Neural crest cell (in vitro differentiated cells): ENCODE measurements at places on chromosomes 4 and X.

GRCh38 chrX:152619897-152620296, 17.8 kb upstream of the GABRQ start:
- no peak for DNase-seq

GRCh38 chrX:118795528-118796280, 27.9 kb upstream of the ZCCHC12 start:
- no peak for DNase-seq

DNA sequence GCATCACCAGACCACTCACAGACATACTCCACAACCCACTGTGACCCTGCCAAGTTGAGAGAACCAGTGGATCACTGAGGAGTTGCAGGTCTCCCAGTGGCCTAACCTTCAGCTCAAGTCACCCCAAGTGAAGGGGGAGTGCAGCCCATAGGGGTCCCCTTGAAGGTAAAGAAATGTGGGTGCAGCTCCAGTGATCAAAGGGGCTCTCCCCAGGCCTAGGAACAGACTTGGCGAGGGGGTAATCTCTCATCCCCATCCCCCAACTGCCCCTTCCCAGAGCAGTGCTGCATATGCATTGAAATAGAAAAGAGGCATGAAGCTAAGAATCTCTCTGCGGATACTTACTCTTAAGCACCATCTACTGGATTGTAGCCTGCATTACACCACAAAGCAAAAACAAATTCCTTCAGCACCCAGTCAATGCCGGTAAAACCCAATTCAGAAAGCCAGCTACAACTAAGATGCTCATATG, 27.0 kb downstream of the MAGEE1 start:
- no peak for DNase-seq

DNA sequence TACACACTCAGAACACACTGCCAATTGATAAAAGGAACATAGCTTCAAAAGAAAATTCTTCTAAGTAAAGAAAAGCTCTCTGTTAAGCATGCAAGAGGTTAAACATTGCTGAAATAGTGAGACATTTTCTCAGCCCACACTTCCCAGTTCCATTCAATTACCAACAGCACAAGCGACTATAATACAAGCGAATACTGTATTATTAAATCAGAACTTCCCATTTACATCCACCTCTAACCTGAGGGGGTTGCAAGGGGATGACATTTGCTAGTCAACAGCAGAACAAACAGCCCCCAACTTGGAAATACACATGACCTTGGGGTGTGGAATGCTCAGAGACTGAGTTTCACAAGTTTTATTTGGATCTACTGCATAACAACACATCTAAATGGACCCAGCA, 1.1 kb downstream of the FSTL5 start:
- DNase-seq, result no peak

DNA sequence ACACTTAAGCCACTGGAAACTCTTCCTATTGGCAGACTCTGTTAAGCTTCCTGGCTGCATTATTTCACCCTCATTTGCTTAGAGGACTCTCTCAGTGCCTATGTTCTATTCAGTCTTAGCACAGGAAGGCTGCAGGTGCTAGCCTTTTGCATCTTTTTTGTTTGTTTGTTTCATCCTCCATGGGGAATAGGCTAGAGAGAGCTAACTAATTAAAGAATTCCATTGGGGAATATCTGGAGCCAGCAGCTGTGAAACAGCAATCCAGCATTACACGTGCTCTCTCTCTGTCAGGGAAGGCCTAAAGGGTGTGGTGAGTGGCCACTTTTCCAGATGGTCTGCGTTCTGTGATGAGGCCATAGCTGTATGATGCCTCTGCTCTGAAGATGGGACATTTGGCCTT, 633.6 kb downstream of the SPRY1 start:
- no peak for DNase-seq

- DNase-seq, result no peak
Measured at GRCh38 chrX:9533611-9534010, 68.8 kb downstream of the TBL1X start.

- DNase-seq, result no peak
Measured at GRCh38 chr4:87819281-87819919, 13.4 kb upstream of the MEPE start.

GRCh38 chr4:158169506-158169905, 3.3 kb downstream of the GASK1B start:
- DNase-seq, result no peak

- DNase-seq, result no peak
Measured at GRCh38 chrX:118975831-118976598, 1.6 kb downstream of the LONRF3 start.

GRCh38 chr4:81786063-81786763, 314.5 kb upstream of the RASGEF1B start:
- no peak for DNase-seq

DNA sequence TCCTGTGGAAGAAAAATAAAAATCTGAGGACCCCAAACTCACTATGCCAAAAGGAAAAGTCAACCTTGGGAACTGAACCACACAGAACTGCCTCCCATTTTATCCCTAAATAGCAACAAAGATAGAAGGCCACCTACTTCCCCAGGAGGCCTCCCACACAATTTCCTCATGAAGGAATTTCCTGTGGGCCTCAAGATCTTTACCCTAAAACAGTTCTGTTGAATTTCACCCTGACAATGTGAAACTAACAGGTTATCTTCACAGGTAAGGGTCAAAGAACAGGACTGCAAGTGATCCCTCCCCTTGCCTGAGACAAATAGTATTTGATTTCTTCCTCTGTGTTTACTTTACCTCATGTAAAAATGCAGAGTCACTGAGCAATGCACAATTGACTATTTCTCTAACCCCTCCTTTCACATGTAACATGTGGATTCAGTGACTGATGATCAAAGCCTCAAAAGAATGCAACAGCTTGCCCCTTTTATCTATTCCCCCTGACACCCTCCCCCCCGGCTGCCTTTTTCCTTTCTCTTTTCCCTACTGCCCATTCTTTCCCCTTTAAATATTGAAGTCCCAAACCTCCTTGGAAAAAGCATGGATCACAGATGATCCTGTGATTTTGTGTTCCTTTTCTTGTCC, 33.3 kb downstream of the MEPE start:
- no peak for DNase-seq

- no peak for DNase-seq
Measured at GRCh38 chr4:43331226-43332051, 438.9 kb downstream of the GRXCR1 start.

- DNase-seq, result no peak
Measured at GRCh38 chr4:157315968-157316367, 95.4 kb downstream of the GRIA2 start.

DNA sequence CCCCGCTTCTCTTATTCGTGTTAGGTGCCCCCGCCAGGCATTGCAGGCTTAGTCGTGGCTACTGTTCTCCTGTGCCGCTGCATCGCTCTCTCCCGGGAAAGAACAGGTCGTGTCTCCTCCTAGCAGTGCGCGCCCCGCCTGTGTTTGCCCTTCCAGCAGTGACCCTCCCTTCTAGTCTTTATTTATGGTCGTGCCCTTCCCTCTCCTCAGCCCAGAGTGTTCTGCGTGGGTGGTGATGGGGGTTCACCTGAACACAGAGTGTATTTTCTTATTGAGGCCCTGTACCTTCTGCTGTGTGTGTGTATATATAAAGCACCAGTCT, 15.2 kb downstream of the USP11 start:
- no peak for DNase-seq

- DNase-seq, result peak; percentile 20
Measured at GRCh38 chr4:78644744-78645330, 93.3 kb downstream of the ANXA3 start.

DNA sequence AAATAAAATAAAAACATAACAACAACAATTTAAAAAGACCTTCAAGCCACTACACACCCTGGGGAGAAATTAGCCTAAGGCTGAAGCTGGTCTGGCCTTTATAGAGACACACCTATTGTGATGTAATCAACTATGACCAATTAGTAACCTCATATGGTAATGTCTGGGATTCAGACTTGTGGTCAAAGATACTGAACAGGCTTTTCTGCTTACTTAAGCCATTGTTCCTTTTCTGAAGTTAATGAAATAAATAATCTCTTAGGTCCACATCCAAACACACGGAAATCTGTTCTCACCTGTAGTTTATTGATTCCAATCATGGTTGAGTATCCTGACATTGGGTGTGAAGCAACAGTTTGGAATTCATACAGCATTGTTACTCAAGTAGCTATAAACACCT, 152.5 kb downstream of the PLS3 start:
- no peak for DNase-seq

DNA sequence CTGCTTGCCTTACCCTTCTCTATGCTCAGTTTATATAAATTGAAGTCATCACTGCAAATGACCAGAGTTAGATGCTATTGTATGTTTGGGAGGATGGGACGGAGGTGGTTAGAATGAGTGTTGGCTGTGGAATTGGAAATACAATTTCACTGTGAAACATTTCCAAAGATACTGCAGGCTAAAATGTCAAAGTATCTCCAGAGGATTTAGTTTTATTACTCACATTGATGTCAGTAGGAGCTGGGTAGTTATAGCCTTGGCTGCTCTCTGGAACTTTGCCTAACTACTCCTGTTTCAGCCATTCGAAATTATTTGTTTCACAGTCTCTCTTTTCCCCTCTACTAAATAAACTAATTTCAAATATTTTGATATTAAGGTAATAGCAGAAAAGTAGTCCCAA, 92.6 kb upstream of the PPP3CA start:
- DNase-seq, result no peak

DNA sequence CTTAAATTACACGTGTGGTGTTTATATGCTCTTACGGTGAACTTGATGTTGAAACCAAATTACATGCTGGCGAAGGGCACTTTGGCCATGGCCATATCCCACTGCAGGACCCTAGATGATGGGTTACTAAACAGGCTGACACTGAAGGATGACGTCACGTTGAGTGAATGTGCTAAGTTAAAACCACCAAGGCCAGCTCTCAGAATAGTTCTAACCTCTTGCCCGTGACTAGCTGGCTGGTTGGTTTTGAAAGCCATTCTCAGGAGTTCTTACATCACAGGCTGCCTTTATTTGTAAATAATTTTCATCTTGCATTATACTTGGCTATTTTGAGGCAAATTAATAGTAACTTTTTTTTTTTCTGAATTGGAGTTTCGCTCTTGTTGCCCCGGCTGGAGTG, 41.3 kb upstream of the PHEX start:
- no peak for DNase-seq

- no peak for DNase-seq
Measured at GRCh38 chrX:109346491-109346890, 135.4 kb downstream of the GUCY2F start.

DNA sequence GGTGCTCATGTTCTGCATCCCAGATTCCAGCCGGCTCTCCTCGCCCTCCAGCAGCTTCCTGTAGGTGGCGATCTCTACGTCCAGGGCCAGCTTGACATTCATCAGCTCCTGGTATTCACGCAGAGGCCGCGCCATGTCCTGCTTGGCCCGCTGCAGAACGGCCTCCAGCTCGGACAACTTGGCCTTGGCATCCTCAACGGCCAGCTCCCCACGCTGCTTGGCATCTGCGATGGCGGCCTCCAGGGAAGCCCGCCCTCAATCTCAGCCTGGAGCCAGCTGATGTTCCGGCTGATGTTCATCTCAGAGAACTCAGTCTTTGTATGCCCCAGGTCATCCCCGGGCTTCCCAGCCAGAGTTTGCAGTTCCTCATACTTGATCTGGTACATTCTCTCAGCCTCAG, 431.8 kb upstream of the DIPK2B start:
- DNase-seq, result no peak

- no peak for DNase-seq
Measured at GRCh38 chrX:71102292-71102691, 4.2 kb downstream of the CXorf65 start.

DNA sequence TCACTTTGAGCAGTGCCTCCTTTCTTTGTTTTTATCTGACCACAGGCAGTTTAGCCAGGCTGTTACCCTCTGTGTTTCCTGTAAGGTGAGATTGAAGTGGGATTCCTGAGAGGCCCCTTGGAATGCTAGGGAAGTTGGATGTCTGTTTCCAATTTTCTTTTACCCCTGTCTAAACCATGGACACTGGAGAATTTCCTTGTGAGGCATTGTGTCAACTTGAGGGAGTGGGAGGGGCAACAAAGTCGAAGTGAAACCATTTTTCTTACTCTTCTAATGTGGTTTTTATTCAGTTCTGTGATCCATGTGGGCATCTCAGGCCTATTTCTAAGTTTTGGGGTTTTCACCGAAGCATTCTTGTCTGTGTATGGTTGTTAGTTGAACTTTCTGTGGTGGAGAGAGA, 296.1 kb upstream of the UGT8 start:
- no peak for DNase-seq

- DNase-seq, result no peak
Measured at GRCh38 chr4:143253166-143253565, 68.4 kb downstream of the USP38 start.

DNA sequence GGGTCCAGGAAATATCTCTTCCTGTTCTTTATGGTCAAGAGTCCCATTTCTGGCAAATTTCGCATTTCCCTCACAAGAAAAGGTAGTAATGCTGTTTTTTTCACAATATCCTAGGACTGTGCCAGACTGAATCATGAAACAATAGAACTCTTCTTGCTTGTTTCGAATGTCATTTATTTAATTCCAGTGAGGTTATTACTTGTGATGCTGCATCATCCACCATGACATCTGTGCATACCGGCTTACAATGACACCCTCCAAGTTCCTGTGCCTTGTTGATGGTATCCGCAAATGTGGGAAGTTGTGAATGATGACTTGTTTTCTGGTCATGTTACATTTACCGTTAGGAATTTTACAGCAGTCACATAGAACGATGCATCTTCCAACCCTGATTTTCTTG, 42.9 kb upstream of the SPRY1 start:
- no peak for DNase-seq

GRCh38 chrX:13750204-13750603, 15.7 kb downstream of the OFD1 start:
- no peak for DNase-seq

- DNase-seq, result no peak
Measured at GRCh38 chrX:16213961-16214360, 46.7 kb downstream of the MAGEB17 start.

DNA sequence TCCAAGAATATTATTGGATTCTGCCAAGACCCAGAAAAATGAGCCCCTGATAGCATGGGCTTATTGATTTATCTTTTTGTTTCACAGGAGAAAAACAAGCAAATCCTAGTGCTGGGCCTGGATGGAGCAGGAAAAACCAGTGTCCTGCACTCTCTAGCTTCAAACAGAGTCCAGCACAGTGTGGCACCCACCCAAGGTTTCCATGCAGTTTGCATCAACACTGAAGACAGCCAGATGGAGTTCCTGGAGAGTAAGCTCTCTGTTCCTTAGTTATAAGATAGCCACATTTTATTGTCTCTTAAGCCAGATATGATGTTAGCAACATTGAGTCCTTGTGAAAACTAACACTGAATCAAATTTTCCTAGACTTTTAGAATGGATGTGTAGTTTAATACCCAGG, 5.5 kb downstream of the ARL9 start:
- no peak for DNase-seq

DNA sequence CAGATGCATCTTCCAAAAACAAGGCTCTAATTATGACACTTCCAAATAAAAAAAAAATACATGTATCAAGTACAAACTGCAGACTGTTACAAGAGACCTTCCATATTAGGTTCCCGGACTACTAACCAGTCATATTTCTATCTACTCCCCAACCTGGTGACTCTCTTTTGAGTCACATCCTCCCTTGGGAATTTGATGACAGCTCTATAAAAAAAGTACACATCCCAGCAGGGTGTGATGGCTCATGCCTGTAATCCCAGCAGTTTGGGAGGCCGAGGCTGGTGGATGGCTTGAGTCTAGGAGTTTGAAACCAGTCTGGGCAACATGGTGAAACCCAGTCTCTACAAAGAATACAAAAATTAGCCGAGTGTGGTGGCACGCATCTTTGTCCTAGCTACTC, 14.9 kb downstream of the RPGR start:
- no peak for DNase-seq

GRCh38 chr4:90457817-90458216, 330.6 kb downstream of the CCSER1 start:
- no peak for DNase-seq

GRCh38 chr4:36990128-36990872, 254.2 kb upstream of the NWD2 start:
- no peak for DNase-seq
